ENCODE measurements at places on chromosomes 5 and 9. TPM values are rescaled to one million over a fixed set of nuclear protein-coding genes. Genes with fewer than 3 reads are reported as not detected.

The PCDHGA3 gene
- total RNA-seq = 9.2 TPM

The PRLR gene
- total RNA-seq = 0.43 TPM

The CER1 gene
- not detected for total RNA-seq

GRCh38 chr5:124527220-124527991, 219.0 kb downstream of the ZNF608 start:
- no peak overlapping the region for H3K27ac ChIP-seq
- no peaks in the 10 kb centered on the region for H3K27me3 ChIP-seq
- peaks cover 3% of the 10 kb centered on the region for H3K4me1 ChIP-seq

GRCh38 chr5:109407913-109408312, 1.9 kb downstream of the PJA2 start:
- peak overlapping the region; percentile 39 for H3K27ac ChIP-seq
- no peak for DNase-seq
- no peaks in the 10 kb centered on the region for H3K36me3 ChIP-seq
- peaks cover 2% of the 10 kb centered on the region for H3K4me1 ChIP-seq

GRCh38 chr5:109692852-109693251, 3.1 kb downstream of the MAN2A1 start:
- peaks cover 6% of the 10 kb centered on the region for H3K4me1 ChIP-seq
- no peak for DNase-seq
- peak overlapping the region; percentile 100 for H3K27ac ChIP-seq
- no peaks in the 10 kb centered on the region for H3K27me3 ChIP-seq
- H3K36me3 ChIP-seq = no peaks in the 10 kb centered on the region

The NINJ1 gene
- 156 TPM for total RNA-seq

All from ascending aorta (tissue), 2 donors.